ENCODE measurements at places on chromosomes 12 and 14.

GRCh38 chr12:51763743-51764142 is 84.8 kb downstream of the FIGNL2 start:
- no peak for DNase-seq

DNA sequence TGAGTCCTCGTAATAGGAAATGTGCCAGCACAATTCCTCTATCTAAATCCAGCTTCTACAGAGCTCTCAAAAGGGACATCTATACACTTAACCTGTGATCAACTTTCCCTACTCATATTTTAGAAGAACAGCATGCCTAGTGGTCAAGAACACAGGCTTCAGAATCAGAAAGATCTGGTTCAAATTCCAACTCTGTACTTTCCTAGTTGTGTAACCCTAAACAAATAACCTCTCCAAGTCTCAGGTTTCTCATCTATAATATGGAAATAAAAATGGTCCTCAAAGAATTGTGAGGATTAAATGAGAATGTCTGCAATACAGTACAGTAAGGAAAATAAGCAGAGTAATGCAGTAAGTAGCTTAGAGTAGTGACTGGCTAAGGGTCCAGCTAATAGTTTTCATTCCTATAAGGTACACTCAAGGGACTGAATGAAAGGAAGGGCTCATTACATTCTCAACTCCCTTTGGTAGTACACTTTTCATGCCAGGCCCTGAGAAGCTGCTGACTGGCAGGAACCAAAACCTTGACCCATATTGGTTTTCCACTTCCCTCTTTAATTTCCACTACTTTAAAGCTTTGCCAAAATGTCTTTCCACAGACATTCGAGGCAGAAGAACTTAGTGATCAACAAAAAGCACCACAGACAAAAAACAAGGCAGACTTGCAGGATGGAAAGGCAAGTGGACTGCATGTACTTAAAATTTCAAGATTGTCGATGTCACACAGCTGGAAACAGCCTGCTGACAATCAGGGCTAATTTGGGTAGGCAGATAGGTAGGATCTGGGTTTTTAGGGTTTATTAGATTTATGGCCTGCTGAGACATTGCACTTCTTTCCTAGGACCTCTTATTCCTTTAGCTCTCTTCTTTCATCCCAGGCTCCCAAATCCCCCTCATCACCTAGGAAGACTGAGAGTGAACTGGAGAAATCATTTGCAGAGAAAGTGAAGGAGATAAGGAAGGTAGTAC is 4.3 kb downstream of the CCDC196 start:
- DNase-seq, result no peak

GRCh38 chr12:1130164-1130563 is 139.1 kb downstream of the ERC1 start:
- no peak for DNase-seq

GRCh38 chr12:42729535-42729900 is 140.0 kb upstream of the PRICKLE1 start:
- DNase-seq, result no peak

- DNase-seq, result no peak
Measured at GRCh38 chr14:26338231-26338630, 259.6 kb downstream of the NOVA1 start.

DNA sequence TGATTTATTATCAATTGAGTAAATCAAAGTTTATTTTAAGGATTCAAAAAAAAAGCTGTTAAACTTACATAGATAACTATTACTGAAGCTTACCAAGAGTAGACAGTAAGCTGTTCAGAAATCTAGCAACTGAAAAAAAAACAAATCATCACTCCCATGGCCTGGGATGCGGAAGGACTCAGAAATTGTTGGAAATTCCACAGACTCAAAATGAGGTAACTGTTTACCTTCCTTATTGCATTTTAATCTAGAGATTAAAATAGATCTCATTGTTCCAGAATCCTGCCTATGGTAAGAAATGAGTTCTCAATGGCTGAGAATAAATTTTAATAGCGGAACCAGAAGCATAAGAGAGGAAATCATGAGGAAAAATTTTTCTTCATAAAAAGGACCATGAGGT is 87.2 kb downstream of the PPM1H start:
- DNase-seq, result no peak

DNA sequence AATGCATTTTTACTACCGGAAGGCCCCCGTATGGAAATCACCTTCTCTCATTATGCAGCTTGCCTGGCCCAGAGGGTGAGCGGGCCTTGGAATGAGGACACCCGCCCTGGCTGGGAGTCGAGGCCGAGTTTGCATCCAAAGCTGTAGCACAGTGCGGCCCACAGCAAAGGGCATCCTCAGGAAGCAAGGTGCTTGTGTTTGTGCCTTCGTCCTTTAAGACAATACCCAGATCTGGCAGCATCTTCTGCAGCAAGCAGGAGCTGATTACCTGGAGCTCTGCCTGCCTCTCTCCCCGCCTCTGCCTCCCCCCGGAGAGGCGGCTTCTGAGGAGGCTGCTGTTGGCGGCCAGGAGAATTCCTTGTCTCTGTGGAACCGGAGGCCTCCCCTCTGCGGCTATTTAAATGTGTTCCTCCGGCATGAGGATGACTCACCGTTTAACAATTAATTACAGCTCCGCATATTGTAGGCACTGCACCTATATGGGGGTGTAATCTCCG is 145.3 kb downstream of the CACNA1C start:
- DNase-seq, result peak; percentile 31

DNA sequence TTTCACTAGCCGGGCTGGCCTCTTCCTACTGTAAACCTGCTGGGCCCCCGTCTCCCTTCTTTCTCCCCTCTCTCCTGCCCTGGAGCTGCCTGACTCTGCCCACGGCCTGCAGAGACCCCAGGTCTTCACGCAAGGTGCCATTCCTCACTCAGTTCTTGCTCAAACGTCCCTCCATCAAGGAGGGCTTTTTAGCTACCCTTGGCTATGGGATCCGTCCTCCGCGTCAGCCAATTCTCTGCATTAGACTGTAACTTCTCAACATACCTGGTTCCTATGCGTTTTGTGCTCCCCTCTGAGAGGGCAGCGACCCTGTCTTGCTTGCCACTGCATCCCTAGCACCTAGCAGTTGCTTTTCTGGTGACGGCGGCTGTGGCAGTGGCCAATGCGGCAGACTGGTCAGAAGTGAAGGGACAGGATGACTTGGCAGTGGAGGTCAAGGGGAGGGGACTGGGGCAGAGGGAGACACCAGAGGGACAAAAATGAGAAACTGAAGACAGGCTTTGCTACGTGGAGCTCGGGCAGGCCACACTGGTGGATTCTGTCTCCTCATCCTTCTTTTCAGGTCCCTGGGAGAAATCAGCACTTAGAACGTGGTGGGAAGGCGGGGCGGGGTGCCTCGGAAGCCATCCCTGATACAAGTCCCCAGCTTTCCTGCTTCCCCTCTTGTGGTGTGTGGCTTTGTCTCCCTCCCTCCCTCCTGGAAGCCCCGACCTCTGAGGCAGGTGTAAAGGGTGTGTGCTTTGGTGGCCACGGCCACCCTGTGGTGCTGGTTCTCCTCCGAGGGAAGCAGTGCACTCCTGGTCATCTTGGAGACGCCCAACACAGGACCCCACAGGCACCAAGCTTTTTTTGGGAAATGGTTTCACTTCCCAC is 1.8 kb downstream of the B3GNT4 start:
- no peak for DNase-seq

DNA sequence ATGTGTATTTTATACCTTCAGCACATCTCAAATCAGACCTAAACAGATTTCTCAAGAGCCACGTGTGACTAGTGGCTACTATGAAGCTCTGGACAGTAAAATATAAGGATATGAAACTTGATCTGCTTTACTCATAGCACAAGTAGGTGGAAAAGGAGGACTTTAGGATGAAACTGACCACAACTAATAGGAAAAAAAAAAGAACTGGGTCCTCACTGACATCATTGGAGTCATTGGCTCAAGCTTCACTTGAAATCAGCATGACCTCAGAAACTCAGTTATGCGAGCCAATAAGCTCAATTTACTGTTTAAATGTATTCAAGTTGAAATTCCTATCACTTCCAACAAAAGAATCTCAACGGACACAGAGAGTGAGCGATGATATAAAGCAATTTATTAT is 34.1 kb upstream of the CIT start:
- peak; percentile 14 for DNase-seq
